ENCODE measurements at places on chromosomes 3 and 15.

DNA sequence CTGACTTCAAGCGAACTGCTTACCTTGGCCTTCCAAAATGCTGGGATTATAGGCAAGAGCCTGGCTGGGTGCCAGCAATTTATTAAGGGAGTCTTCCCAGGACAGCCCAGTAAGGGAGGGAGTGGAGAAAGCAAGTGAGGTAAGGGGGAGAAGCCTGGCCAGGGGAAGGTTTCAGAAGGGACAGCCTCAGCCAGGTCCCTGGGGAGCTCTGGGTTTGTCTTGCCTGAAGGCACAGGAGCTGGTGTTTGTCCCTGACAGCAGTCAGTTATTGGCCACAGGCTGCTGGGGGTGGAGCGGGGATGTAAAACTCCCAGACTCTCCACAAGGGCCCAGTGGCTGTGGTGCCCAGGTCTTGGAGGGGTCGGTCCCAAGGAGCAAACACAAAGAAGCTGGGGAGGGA lies 33.0 kb upstream of the CDCP1 start:
- DNase-seq: no peak

- DNase-seq: no peak
Observed at GRCh38 chr3:50341537-50341936, 901 bp upstream of the RASSF1 start.

- no peak for DNase-seq
Observed at GRCh38 chr3:195892105-195893043, 16.0 kb downstream of the TNK2 start.

- no peak for DNase-seq
Observed at GRCh38 chr15:63057468-63058345, 15.2 kb downstream of the TPM1 start.

DNA sequence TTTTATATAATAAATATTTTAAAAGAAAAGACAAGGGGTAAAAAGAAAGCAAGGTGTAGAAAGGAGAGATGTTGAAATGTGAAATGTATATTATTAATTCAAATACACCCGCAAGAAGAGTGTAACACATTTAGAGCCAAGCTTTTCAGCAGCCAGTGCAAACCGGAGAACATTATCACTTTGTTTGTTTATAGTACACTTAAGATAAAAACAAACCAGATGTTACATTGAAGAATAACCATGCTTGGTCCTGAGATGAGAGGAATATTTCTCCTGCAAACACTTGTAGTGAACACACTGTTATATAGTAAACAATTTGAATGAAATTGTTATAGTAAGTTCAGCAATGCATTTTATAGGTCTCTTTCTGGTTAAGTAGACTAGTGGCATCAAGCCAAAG lies 1441.5 kb downstream of the OTOL1 start:
- no peak for DNase-seq

DNA sequence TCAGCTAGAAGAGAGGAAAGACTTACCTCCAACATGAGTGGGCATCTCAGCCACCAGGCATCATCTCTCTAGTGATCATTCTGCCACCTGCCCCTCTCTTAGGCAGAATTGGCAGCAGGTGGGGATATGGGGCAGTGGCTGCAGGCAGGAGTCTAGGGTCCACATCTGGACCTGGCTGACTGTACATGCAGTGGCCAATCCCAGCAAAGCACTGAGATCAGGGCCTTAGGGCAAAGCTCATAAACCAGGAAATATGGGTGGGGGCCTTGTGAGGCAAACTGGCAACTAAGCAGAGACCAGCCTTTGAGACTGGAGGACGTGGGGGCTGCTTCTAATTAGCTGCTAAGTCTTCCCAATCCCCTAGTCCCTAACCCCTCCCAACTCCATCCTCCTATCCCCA lies 12.9 kb downstream of the POMGNT2 start:
- DNase-seq: no peak

- DNase-seq: no peak
Observed at GRCh38 chr3:10015461-10015904, 10.8 kb upstream of the FANCD2 start.

DNA sequence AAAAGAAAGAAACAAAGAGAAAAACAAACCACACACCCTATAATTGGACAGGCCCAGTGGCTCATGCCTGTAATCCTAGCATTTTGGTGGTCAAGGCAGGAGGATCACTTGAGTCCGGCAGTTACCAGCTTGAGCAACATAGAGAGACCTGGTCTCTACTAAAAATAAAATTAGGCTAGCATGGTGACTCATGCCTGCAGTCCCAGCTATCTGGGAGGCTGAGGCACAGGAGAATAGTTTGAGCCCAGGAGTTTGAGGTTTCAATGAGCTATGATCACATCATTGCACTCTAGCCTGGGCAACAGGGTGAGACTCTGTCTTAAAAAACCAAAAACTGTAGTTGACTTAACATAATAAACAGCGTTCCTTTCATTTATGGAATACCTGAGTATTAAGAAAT lies 72.3 kb upstream of the ST3GAL6 start:
- DNase-seq: no peak

DNA sequence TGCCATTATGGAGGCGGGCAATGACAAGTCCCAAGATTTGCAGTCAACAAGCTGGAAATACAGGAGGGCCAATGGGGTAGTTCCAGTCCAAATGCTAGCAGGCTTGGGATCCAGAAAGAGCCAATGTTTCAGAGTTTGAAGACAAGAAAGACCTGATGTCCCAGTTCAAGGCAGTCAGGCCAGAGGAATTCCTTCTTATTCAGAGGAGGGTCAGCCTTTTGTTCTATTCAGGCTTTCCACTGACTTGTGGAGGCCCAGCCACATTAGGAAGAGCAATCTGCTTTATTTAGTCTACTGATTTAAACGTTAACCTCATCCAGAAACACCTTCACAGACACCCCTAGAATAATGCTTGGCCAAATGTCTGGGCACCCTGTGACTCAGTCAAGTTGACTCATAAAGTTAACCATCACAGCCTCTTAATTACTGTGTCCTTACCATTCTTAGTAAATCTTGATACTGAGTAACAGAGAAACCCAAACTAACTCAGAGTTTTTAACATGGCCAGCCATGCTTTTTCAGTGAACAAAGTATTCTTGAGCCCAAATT lies 50.9 kb upstream of the NPHP3 start:
- no peak for DNase-seq

DNA sequence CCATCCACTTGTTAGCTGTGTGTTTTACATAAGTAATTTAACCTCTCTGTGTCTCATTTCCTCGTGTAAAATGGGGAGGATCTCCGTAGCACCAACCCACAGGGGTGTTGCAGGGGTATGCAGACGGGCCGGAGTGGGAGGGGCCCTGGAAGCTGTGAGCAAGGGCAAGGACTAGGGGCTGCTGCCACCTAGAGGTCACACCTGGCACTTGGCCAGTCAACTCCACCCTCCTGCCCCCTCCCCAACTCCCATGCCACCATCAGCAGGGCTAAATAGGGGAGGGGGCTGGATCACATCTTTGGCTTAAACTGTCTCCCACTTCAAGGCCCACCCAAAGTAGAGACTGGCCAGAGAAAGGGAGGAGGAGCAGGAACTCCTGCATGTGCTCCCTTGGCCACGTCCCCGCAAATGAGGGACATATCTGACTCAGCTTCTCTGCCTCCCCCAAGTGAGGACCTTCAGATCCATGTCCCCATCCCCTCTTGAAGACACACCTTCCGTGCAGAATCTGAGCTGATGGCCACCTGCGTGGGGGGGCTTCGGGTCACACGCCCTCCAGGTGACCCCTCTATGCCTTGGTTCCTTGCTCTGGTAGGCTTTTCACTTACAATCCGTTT lies 2.6 kb downstream of the CCDC9B start:
- DNase-seq: peak; percentile 82

DNA sequence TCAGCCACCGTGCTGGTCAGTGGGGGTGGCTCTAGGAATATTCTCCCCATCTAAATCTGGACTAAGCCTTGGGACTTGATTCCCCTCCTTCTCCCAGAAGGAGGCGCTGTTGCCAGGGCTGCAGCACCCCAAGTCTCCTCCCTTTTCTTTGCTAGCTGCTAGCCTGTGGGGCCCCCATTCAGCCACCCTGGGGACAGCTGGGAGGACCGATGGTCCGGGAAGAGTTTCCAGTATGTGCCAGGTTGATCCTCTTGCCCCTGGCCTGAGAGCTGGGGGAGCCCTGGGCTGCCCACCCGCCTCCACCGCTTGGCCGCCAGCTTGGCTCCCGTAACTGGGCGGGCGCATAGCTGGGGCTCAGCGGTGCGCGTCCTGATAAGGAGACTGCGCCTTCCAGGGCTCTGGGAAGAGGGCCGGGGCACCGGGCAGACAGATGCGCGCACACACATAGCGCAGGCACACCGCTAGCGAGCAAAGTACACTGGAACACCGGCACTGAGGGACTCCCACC lies 4.2 kb downstream of the SMAD6 start:
- no peak for DNase-seq

DNA sequence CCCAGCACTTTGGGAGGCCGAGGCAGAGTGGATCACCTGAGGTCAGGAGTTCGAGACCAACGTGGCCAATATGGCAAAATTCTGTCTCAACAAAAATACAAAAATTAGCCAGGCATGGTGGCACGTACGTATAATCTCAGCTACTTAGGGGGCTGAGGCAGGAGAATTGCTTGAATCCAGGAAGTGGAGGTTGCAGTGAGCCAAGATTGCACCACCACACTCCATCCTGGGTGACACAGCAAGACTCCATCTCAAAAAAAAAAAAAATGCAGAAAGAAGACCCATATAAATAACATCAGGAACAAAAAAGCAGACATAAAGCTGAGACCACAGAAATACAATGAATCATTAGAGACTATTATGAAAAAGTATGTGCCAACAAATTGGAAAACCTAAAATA lies 235.2 kb upstream of the VEPH1 start:
- DNase-seq: no peak

DNA sequence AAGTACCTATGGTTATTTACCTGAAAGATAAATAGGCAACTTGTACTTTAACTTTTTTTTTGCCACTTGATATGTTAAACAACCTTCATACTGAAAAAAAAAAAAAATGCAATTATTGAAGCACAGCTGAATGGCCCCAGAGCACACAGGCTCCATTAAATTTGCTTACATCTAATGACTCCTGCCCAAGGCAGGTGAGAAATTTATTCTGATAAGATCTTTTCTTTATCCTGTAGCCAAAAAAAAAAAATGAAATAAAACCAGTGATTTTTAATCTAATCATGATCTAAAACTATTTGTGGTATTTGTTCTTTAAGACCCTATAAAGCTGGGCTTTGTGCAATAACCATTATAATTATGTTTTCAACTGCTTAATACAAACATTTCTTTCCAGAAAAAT lies 115.7 kb downstream of the DPH6 start:
- no peak for DNase-seq

- peak; percentile 33 for DNase-seq
Observed at GRCh38 chr3:71584394-71585011, 975 bp upstream of the FOXP1 start.

DNA sequence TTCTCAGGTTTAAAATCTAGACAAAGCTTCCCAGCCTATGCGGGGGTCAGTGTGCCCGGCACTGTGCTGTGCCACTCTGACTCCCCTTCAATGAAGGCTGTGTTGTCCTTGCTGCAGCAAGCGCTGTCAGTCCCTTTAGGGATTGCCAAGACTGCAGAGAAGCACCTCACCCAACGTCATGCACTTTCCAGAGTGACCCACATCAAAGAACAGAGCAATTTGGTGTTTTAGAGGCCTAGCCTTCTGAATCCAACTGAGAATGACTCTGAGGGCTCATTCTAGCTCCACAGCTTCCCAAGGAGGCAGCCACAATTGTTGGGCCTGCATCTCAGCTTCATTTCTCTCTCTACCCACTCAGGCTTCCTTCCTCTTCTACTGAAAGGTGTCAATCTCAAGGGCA lies 26.4 kb downstream of the SLC9A9 start:
- no peak for DNase-seq

GRCh38 chr15:44882499-44882968 lies 74.0 kb upstream of the TERB2 start:
- no peak for DNase-seq

DNA sequence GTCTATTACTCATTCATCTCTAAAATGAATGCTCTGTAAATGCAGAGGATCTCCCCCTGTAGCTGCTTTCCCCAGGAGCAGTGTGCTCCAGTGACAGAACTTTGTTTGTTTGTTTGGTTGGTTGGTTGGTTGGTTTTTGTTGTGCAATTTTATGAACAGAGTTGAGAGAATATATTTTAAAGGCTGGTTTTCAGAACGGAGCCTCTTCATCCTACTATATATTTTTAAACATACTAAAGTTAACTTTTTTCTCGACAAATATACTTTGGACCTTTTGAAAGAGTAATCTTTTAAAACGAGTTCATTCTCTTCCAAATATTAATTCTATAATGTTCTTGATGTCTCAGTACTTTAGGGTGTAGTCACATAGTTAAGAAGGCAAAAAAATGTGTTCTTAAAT lies 20.2 kb downstream of the RYR3 start:
- no peak for DNase-seq

- DNase-seq: no peak
Observed at GRCh38 chr3:99620077-99620767, 18.2 kb upstream of the COL8A1 start.

DNA sequence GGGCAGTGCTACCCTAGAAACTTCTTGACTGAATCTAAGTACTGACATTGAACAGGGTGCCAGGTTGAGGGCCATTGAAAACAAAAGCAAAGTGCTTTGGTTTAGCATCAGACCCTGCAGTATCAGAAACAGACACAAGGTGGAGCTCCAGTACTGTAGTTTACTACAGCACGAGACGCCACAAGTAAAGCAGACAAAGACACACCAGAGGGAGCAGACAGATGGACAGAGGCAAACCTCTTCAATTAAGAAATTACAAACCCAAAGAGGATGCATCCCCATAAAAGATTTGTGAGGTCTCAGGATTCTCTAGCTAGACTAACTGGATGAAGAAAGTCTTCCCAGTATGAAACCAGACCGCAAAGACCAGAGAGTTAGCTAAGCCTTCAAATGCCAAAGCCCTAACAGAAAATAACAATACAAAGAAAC lies 16.6 kb downstream of the TOP2B start:
- peak; percentile 76 for DNase-seq

DNA sequence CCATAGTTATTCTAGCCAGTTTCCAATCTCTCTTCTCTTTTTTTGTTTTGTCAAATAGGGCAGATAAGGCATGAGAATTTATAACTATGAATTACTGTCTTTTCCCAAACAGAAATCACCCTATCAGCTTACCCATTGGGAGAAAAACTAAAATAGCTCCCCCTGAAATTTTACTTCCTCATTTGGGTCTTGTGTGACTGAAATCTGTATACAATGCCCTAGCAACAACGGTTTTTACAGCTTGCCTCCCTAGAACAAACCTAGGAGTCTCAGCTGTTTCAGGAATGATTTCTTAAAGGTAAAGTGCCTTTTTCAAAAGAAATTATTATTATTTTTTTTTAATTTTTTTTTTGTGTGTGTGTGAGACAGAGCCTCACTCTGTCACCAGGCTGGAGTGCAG lies 56.8 kb downstream of the CD86 start:
- no peak for DNase-seq

GRCh38 chr3:135691240-135691639 lies 274.3 kb upstream of the PPP2R3A start:
- no peak for DNase-seq

DNA sequence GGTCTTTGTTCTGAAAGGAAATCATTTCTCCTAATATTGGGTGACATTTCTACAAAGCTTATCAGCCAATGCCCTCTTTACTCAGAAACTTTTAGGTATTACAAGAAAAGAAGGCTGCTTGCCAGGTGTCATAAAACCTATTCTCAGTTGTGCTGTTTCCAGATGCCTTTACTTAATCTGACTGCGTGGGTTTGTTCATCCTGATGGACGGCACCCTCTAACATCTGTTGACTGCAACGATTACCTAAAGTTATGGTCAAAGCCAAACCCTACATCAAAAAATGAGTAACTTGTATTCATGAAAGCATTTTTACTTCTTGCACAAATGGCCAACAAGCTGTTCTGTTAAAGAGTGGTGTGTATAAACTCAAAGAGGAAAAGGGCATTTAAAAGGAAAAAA lies 207.7 kb upstream of the PDZRN3 start:
- no peak for DNase-seq
